ENCODE measurements at places on chromosomes 6 and 20.
A peak's percentile ranks its signal among the peaks of the same experiment; 100 is the strongest.

DNA sequence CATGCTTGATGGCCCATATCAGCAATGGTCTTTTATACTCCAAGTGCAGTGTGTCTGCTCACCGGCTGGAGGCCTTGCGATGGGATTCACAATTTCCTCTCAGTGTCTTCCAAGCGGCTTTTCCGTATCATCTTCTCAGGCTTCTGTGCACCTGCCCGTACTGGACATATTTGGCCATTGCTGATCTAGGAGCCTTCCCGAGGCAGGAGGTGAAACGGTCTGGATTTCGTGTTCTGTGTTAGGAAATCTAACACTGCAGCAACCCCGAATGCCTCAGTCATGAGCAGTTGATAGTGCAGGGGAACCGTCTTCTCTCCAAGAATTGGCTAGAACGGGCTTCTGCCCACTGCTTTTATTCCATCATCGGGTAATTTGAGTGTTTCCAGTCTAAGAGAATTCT, 60.5 kb downstream of the PPP1R14C start:
- DNase-seq, result no peak

- peak; percentile 42 for DNase-seq
Observed at GRCh38 chr6:166598441-166599138, 12.1 kb upstream of the RAMACL start.

DNA sequence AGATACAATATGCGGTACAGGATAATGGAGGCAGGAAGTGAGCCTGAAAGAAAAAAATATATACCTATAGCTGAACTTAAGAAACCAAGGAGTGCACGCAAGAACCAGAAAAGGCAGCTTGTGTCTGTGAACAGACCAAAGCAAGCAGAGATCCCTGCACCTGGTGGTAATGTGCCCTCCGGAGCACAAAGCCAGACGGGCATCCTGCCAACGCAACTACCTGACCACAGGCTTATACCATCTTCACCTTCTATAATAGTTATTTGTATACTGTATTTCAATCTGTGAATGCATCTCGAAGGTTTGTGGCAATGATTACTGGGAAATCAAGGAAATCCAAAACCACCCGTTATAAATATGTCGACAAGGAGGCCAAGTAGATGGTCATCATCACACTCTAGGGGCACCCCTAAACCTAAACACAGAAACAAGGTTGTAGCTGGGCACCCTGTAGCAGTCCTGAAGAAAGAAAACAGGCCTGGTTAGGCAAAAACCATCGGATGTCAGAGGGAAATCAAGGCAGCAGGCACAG, 801 bp downstream of the FBXL4 start:
- no peak for DNase-seq

- DNase-seq, result no peak
Observed at GRCh38 chr20:5570031-5570430, 180.2 kb upstream of the SHLD1 start.

- DNase-seq, result no peak
Observed at GRCh38 chr6:97053643-97054411, 129.3 kb downstream of the KLHL32 start.

GRCh38 chr6:144695858-144696533, 410.9 kb downstream of the UTRN start:
- DNase-seq, result no peak

DNA sequence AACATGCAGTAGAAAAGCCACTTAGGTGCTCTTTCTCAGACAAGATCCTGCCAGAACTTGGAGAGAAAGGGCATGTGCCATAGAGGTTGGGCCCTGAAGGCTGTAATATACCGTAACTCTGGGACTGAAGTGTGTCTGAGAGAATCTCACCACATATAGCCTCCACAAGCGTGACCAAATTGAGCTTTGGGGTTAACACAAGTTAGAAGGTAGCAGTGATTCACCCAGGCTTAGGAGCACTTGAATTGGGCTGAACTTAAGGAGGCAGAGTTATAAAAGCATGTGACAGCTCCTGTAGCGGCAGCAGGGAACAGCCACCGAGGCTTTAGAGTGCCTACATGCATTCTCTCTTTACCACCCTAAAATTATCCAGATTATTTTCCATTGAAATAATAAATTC, 361.6 kb downstream of the PHF3 start:
- no peak for DNase-seq

GRCh38 chr6:166587631-166588413, 1.3 kb upstream of the RAMACL start:
- peak; percentile 71 for DNase-seq

- DNase-seq, result no peak
Observed at GRCh38 chr6:117272032-117272866, 6.9 kb downstream of the VGLL2 start.

- peak; percentile 54 for DNase-seq
Observed at GRCh38 chr20:49620364-49621240, 52.7 kb upstream of the PTGIS start.

Measured in MV-4-11 (cell line).